ENCODE measurements at places on chromosomes 13 and 19.
A peak's percentile ranks its signal among the peaks of the same experiment; 100 is the strongest.

- no peak for DNase-seq
Observed at GRCh38 chr19:55673465-55673864, 1.6 kb upstream of the EPN1 start.

GRCh38 chr19:7533925-7534480 lies 1.5 kb upstream of the PNPLA6 start:
- peak; percentile 76 for DNase-seq

GRCh38 chr19:19417628-19418245 lies 12.3 kb downstream of the GATAD2A start:
- DNase-seq: no peak

GRCh38 chr13:45335397-45336024 lies 5.5 kb downstream of the TPT1 start:
- DNase-seq: no peak

- no peak for DNase-seq
Observed at GRCh38 chr13:51922771-51923480, 61.2 kb downstream of the CCDC70 start.

- DNase-seq: no peak
Observed at GRCh38 chr13:106815545-106815944, 247.6 kb upstream of the ARGLU1 start.

- DNase-seq: no peak
Observed at GRCh38 chr13:111219950-111220349, 100.5 kb upstream of the TEX29 start.

DNA sequence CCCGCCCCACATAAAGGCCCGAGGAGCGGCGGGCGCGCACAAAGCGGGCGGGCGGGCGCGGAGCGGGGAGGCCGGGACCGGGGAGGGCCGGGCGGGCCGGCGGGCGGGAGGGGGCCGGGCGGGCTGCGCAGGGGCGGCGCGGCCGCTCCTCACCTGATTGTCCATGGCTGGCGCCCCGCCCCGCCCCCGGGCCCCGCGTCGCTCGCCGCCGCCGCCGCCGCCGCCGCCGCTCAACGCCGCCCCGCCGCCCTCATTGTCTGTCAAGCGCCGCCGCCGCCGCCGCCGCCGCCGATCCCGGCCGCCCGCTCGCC lies 200 bp downstream of the MLLT1 start:
- DNase-seq: no peak

GRCh38 chr19:41774515-41774980 lies 19.2 kb downstream of the CEACAM6 start:
- no peak for DNase-seq

GRCh38 chr13:113028336-113029060 lies 59.5 kb downstream of the MCF2L start:
- no peak for DNase-seq

- no peak for DNase-seq
Observed at GRCh38 chr13:104625201-104625600, 1559.0 kb upstream of the SLC10A2 start.

DNA sequence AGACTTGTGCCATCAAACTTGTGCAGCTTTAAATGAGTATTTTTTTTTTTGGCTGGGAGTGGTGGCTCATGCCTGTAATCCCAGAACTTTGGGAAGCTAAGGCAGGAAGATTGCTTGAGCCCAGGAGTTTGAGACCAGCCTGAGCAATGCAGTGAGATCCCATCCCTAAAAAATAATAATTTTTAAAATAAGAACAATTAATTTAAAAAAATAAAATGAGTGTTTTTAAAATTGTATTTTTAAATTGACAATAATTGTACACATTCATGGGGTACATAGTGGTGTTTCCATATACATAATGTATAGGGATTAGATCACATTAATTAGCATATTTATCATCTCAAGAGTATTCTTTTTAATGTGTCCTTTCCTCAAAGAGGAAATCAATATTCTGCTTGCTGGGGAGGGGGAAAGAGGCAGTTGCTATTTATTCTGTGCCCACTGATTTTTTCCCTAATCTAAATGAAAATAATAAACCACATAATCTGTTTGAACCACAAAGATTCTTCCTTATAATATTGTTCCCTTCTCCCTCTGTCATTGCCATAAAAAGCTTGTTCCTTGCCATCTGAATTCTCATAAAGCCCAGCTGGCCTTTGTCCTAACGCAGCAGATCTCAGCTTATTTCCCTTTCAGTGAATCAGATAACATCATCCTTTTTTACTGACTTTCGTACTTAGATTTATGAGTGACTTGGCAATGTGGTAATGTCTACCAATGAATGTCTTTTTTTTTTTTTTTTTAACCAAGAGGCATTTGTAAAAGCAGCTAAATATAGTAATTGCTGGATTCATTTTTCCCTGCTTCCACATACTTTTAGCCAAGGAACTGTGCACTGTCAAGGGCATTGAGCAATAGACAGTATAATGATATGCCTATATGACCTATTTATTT lies 81.8 kb upstream of the RUBCNL start:
- peak; percentile 84 for DNase-seq

DNA sequence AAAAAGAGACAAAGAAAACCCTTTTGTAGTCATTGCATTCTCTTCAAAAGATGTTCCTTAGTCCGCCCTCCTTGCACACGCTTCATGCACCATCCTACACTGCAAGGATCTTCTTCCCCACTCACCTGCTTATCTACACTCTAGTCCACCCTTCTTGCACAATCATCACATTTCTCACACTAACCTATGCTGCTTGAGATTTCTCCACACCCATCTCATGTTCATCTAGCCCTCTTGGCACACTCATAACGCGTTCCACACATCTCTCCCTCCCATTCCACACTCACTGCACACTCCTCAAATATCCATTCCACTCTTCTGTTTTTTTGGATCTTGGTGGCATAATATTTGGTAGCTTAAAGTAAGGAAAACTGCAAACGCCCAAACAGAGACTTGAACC lies 22.3 kb upstream of the HNRNPUL1 start:
- no peak for DNase-seq

GRCh38 chr19:53246498-53246897 lies 8.2 kb downstream of the ZNF677 start:
- no peak for DNase-seq

DNA sequence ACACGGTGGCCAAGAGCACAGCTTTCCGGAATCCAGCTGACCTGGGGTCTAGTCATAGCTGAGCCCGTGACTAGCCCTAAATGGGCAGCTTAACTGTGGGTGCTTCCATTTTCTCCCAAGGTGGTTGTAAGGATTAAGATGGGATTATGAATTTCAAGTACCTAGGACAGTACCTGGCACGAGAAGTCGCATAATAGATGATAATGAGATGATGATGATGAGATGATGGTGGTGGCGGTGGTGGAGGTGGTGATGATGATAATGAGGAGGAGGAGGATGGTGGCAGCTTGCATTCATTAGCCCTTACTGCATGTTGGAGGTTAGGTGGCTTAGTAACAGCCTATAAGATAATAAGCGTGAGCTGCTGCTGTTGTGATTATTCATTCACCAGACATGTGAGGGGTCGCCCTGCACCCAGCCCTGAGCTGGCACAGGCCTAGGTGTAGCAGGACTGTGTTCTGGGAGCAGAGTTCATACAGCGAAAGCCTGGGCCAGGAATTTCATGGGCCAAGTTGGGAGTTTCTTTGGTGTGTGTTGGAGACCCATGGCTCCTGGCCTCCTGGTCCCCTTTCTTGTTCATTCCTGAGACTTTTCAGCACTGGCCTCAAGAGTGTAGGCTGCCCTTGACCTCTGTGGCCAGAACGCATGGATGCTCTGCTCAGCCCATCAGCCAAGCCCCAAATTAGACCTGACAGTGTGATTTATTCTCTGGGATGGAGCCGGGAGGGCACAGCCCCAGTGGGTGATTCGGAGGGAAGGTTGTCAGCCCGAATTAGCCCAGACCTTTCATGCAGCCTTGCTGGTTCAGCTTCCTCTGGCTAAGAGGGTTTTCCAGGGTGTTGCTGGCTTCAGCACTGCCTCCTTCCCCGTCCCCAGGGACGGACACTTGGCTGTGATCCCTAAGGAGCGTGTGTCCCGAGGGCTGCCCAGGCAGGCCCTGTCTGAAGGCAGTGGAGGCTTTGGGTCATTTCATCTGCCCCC lies 128.8 kb downstream of the SIPA1L3 start:
- peak; percentile 52 for DNase-seq

DNA sequence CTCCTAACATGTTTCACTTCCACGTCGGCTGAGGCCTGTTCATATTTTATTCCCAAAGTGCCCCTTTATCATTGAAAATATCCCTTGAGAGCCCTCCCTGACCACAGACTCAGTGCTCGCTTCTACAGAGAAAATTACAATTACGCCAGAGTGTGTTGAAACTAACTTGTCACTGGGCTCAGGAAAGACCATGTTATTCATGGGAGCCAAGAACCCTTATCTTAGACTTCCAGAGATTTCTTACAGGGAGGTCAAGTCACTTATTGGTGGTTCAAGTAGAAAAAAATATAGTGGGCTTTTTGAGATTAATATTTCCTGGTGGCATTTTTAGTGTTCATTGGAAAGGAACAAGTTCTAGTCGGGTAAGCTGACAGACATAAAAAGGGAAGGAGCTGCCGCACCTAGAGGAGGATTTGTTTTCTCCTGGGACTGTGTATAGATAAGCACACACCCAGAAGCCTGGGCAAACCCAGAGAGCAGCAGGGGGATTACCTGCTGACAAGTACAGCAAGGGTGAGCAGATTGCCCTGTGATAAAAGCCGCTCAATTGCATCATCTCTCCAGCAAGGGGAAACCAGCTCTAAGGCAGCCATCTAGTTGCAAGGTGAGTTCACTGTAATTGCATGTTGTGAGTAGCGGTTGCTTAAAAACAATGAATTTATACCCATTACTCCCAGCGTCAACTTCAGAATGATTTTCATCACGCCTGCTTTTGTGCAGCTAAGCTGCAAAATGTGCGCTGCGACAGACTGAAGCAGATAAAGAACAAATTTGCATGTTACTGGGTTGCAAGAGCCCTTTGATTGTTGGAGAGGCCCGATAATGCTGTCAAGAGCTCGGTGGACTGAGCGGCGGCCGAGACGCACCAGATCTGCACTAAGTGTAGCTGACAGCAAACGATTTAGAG lies 46.2 kb downstream of the DCT start:
- DNase-seq: no peak

- no peak for DNase-seq
Observed at GRCh38 chr19:50964266-50964665, 5.1 kb downstream of the KLK6 start.

GRCh38 chr19:47075179-47075810 lies 26.9 kb upstream of the TMEM160 start:
- no peak for DNase-seq

DNA sequence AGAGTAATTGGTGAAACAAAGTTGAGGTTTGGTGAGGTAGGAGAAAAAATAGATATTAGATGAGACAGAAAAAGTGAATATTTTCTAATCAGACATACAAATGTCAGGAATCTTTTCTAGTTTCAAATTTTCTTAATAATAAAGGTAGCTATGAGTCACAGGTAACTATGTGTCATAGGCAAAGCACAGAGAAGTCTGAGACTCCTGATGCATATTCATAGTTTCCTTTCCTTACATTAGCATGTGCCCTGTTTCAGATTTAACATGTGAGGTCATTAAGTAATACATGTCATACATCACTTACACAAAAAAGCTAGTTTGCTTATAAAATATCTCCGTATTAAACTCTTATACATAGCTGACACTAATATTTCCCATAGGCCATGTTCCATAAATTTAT lies 1141.3 kb upstream of the PCDH20 start:
- DNase-seq: no peak

GRCh38 chr13:73129023-73129422 lies 70.2 kb downstream of the KLF5 start:
- peak; percentile 20 for DNase-seq

DNA sequence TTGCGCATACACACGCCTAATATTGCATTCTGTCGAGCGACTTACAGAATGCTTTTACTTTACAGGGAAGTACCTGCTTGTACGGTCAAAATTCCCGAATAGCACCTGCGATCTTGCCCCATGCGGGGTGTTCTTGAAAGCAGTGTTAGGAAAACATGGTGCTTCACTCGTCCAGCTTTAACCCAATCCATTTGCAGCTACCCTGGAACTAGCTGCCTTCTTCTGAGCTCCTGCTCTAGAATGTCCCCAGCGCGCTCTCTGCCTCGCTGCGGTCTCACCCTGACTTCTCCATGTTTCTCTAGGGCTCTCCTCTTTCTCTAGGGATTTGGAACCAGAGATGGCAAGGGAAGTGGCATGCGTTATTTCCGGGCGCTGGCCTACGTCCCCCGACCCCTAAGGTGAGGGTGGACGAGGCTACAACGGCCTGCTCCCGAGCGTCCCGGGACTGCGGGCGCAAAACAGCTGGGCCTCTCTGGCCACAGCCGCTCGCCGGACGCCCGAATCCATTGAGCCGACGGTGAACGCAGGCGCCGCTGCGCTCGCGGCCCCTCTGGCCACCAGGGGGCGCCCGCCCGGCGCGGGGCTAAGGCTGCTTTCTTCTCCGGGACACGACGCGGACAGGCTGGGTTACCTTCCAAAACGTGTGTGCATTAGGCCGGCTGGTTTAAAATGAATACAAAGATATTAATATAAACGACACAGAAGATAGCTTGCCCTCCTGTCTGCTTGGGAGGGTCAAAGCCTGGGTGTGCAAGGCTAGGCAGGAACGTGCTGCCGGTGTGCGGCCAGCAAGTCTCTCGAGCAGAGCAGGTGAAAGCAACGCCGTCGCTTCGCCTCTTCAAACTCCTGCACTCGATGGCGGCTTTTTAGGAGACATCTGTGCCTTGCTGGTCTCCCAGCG lies 1.8 kb upstream of the SPRY2 start:
- peak; percentile 60 for DNase-seq

DNA sequence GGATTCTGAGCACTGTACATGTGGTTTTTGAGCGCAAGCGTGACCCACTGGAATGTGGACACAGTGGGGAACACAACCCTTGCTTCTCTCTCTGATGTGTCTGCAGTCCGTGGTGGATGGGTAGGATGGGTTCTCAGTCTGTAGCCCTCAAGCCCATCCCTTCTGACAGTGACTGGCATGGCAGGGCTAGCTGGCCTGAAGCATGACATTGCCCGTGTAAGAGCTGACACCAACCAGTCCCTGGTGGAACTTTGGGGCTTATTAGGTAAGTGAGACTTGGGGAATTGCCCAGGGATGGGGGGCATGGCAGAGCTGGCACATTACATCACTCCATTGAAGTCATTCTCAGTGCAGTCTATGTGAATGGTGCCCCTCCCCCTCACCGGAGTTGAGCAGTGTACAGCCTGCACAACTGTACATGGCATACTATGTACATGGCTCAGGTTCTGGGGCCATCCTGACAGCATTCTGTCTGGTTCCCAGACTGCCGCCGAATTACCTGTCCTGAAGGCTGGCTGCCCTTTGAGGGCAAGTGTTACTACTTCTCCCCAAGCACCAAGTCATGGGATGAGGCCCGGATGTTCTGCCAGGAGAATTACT lies 16.8 kb downstream of the CLEC17A start:
- DNase-seq: no peak

- DNase-seq: no peak
Observed at GRCh38 chr19:43310221-43310620, 40.9 kb upstream of the PSG9 start.

DNA sequence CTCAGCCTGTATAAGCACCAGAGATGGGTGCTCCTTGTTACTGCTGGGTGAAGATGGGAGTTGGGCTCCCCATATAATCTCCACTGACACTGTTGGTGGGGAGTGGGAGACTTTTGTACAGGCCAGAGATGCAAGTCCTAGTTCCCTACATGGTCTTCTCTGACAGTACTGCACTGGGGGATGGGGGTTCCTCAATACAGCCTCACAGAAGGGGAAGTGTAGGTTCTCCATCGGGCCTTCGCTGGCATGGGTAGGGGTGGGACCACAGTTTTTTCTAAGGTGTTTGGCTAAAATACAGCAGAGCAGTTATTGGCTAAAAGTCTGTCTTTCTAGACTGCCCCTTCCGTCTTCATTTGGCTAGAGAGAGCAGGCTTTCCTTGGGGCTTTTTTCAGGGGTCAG lies 167.2 kb upstream of the SERP2 start:
- no peak for DNase-seq

GRCh38 chr19:3983936-3984583 lies 1.2 kb downstream of the EEF2 start:
- peak; percentile 45 for DNase-seq

Data from HCEC 1CT (cell line).